ENCODE measurements at places on chromosomes 16 and 17.

DNA sequence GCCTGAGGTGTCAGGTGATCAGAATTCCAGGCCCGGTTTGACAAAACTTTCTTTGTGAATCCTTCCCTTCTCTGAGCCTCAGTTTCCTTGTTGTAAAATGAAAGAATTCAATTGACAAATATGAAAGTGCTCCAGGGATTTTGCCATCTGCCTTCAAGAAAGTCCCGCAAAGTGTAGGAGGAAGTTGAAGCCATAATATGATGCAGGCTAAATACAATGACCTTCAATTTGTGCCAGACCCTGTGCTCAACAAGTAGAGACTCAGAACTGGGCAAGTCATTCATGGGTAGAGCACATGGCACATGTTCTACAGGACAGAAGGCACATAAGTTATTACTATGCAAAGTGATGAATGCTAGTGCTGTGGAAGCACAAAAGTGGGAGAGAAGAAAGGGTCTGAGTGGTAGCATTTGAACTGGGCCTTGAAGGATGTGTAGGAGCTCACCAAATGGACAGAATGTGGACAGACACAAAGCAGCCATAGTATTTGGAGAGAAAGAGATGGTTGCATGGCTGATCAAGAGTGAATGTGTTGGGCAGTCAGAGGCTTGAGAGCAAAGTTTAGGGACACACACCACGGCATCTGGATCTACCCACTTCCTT is 2.4 kb upstream of the SCIMP start:
- peaks cover 20% of the 10 kb centered on the region for H3K4me1 ChIP-seq
- no peak overlapping the region for H3K4me3 ChIP-seq
- DNase-seq, result no peak
- H3K27ac ChIP-seq, result no peak overlapping the region
- no peaks in the 10 kb centered on the region for H3K27me3 ChIP-seq
- no peaks in the 10 kb centered on the region for H3K36me3 ChIP-seq

DNA sequence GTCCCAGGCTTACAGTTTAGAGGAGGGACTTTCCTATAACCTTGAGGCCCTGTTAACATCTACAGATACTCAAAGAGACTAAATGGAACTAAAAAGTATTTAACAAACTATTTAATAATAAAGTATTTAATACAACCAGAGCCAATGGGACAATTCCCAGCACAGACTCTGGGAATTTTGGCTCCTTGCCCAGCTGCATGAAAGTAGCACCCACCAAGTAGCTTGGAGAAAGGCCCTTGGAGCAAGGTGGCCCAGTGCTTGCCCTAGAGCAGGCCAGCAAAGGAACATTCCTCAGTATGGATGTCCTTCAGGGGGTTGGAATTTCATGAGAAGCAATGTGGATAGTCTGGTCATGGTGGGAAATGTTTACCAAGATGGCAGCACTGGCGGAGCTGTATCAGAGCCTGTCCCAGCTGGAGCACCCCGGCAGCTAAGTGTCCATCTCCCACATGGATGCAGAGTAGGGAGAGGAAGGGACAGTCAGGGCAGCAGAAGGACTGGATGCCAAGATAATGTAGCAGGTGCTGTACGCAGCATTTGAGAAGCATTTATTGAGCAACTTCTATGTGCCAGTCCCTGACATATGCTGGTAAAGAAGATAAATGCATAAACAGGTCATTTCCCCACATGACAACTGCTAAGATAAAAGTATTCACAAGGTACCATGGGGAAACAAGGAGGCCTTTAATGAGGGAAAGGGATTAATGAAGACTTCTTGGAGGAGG is 5.2 kb upstream of the SMARCD2 start:
- H3K4me1 ChIP-seq, result peaks cover 10% of the 10 kb centered on the region
- H3K27me3 ChIP-seq, result no peaks in the 10 kb centered on the region
- H3K36me3 ChIP-seq, result no peaks in the 10 kb centered on the region
- H3K27ac ChIP-seq, result no peak overlapping the region

DNA sequence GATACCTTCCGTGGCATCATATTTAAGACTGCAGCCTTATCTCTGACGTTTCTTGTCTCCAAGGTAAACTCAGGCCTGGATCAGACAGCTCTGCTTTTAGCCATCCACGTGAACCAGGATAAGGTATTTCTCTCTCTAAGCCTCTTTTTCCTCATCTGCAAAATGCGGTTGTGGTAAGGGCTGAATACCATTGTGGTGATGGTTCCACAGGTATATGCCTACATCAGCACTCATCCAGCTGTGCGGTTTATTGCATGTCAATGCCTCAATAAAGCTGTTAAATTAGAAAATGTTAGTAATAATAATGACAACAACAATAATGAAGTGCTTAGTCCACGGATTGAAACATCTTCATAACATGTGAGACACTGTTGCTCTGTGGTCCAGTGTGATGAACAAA is 104.4 kb downstream of the GRIN2A start:
- no peak for DNase-seq
- H3K4me3 ChIP-seq, result no peak overlapping the region
- no peaks in the 10 kb centered on the region for H3K4me1 ChIP-seq
- no peaks in the 10 kb centered on the region for H3K27me3 ChIP-seq

DNA sequence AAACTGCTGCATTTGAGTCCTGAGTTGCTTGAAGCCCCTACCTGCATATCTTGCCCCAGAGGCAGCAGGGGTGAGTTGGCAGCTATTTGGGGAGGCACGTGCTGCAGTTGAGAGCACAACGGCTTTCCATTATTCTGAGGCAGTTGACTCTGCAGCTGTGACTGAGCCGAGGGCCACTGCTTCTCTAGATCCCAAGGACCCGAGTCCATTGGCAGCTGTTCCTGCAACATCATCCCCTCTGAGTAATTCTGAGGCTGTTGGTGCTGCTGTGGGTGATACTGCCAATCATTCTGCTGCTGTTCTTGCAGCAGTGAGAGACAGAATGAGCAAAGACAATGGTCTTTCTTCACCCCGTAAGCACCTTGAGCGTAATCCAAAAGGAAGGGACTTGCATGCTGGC is 12.7 kb downstream of the TERF2IP start:
- H3K36me3 ChIP-seq, result peaks cover 50% of the 10 kb centered on the region
- no peak overlapping the region for H3K4me3 ChIP-seq
- H3K4me1 ChIP-seq, result no peaks in the 10 kb centered on the region
- no peaks in the 10 kb centered on the region for H3K27me3 ChIP-seq
- DNase-seq, result no peak
- H3K27ac ChIP-seq, result no peak overlapping the region

DNA sequence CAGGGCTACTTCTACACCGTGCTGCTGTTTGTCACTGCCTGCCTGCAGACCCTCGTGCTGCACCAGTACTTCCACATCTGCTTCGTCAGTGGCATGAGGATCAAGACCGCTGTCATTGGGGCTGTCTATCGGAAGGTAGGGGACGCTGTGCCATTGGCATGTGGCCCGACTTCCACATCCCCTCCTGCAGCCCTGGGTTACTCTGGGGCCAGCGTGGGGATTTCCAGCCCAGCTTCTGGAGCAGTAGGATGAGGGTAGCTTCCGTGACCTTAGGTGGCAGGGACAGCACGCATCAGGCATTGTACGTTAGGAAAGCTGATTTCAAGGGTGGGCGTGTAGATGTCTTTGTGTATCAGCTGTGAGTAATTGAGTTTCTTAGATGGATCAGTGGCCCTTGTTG is 96.5 kb downstream of the ABCC1 start:
- no peak overlapping the region for H3K27ac ChIP-seq
- H3K27me3 ChIP-seq, result no peaks in the 10 kb centered on the region
- DNase-seq, result no peak
- peaks cover 64% of the 10 kb centered on the region for H3K36me3 ChIP-seq
- peaks cover 32% of the 10 kb centered on the region for H3K4me1 ChIP-seq

GRCh38 chr16:67305216-67306071 is 21.1 kb downstream of the KCTD19 start:
- H3K36me3 ChIP-seq, result no peaks in the 10 kb centered on the region
- H3K27ac ChIP-seq, result no peak overlapping the region
- H3K27me3 ChIP-seq, result no peaks in the 10 kb centered on the region
- no peak for DNase-seq
- H3K4me3 ChIP-seq, result no peak overlapping the region

DNA sequence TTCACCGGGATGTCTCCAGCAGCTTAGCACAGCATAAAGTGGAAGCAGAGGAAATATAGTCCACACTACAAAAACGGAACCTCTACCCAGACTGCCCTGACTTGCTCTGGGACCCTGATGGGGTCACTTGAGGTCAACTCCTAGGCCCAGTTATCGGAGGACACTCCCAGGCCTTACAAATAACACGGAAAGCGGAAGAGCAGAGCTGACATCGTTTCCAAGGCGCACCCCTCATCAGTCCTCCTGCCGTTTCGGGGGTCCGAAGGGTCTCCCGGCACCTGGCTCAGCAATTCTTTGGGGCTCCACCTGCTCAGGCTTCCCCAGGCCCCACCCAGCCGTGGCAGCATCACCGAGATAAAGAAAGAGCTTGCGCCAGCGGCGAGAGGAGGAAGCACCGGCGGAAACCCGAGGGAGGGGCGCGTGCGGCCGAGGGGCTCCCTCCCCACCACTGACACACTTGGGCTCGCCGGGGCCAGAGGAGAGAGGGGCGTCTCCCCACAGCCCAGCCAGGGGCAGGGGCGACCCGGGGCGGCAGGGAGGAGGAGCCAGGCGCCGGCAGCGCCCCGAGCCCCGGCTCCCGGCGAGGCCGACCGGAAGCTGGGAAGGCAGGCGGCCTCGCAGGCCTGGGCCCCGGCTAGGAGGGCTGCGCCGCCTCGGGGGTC is 727 bp downstream of the CORO7 start:
- peaks cover 53% of the 10 kb centered on the region for H3K4me1 ChIP-seq
- H3K36me3 ChIP-seq, result peaks cover 27% of the 10 kb centered on the region
- peak overlapping the region; percentile 98 for H3K4me3 ChIP-seq
- peak; percentile 57 for DNase-seq

- peaks cover 35% of the 10 kb centered on the region for H3K36me3 ChIP-seq
- H3K27ac ChIP-seq, result peak overlapping the region; percentile 73
- DNase-seq, result no peak
- H3K4me1 ChIP-seq, result peaks cover 18% of the 10 kb centered on the region
Measured at GRCh38 chr17:13016881-13017654, 759 bp downstream of the ELAC2 start.

DNA sequence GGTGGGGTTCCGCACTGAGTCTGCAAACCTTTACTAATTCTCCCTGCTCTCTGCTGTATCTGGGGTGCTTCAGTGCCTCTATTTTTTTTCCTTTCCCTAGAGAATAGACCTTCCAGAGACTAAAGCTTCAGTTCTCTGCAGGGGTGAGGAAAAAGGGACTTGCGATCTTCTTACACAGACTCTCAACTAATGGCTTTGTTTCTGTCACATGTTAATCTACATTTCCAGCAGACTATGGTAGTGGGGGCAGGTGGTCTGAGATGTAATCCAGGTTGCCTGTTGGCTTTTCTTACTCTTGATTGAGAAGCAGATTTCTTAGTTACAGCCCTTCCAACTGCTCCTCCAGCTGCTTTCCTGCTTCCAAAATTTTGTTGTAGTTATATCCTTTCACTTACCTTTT is 229.0 kb upstream of the NLRP1 start:
- H3K4me3 ChIP-seq, result no peak overlapping the region
- H3K4me1 ChIP-seq, result no peaks in the 10 kb centered on the region
- no peaks in the 10 kb centered on the region for H3K36me3 ChIP-seq
- H3K27me3 ChIP-seq, result no peaks in the 10 kb centered on the region
- H3K27ac ChIP-seq, result no peak overlapping the region

GRCh38 chr17:30840771-30841170 is 9.0 kb downstream of the ATAD5 start:
- H3K4me1 ChIP-seq, result no peaks in the 10 kb centered on the region
- H3K27ac ChIP-seq, result no peak overlapping the region
- H3K4me3 ChIP-seq, result no peak overlapping the region
- H3K27me3 ChIP-seq, result no peaks in the 10 kb centered on the region
- no peak for DNase-seq

GRCh38 chr17:2797226-2797625 is 988 bp downstream of the RAP1GAP2 start:
- no peak for DNase-seq
- peaks cover 71% of the 10 kb centered on the region for H3K4me1 ChIP-seq
- peaks cover 10% of the 10 kb centered on the region for H3K36me3 ChIP-seq
- H3K27ac ChIP-seq, result no peak overlapping the region
- H3K27me3 ChIP-seq, result no peaks in the 10 kb centered on the region
- H3K4me3 ChIP-seq, result peak overlapping the region; percentile 84

DNA sequence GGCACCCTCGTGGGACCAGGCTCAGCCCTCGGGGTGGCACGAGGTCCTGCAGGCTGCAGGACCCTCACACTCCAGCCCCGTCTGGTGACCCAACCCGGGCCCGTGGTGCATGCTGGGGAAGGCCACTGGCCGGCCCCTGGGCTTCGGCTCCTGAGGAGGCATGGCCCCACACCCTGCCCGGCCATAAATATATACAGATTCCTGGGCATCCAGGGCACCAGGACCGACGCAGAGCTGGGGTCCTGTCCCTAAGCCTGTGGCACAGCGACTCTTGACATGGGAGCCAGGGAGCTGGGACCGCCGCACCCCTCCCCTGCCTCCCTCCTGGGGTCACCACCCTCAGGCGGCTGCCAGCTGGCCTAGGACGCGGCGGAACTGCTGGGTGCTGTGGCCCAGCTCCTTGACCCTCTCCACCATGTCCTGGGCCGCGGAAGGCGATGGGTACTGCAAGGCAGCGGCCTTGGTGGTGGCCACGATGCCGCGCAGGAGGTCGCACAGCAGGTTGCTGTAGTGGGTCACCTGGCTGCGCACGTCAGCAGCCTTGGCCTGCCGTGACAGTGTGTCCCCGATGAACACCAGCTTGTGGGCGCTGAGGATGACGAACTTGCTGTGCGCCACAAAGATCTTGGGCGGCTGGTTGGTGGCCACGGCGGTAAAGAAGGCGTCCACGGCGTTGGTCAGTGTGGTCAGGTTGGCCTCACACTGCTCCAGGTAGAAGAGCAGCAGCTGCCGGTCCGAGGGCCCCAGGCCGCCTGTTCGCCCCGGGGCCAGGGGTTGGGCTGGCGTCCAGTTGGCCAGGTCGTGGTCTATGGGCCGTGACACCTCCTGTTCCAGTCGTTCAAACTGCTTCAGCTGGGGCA is 10.6 kb downstream of the CTRB1 start:
- no peak overlapping the region for H3K4me3 ChIP-seq
- no peak overlapping the region for H3K27ac ChIP-seq
- no peaks in the 10 kb centered on the region for H3K4me1 ChIP-seq

- no peak within 1 kb of the TSS for H3K27ac ChIP-seq
- peaks cover 40% of the 10 kb centered on the region for H3K27me3 ChIP-seq
- DNase-seq, result peak; percentile 74
- peaks cover 22% of the 10 kb centered on the region for H3K4me1 ChIP-seq
- no peak within 1 kb of the TSS for H3K4me3 ChIP-seq
Measured at GRCh38 chr17:79777894-79778503, at the start of gene CBX2. TSS of gene CBX2 (plus strand) at chr17:79778148. CDS start at chr17:79778236, 88 bp downstream.

DNA sequence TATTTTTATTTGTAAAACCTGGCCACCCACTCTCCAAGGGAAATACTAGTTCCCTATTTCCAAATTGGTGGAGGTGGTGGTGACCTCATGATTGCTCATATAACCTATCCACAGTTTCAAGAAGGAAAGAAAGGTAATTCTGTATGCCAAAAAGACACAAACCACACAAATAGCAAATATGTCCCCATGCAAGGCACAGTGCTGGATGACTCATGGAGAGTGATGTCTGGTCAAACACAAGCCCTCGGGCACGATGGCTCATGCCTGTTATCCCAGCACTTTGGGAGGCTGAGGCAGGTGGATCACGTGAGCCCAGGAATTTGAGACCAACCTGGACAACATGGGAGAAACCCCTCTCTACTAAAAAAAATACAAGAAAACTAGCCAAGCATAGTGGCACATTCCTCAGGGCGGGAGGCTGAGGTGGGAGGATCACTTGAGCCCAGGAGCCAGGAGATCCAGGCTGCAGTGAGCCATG is 64.2 kb downstream of the GNA13 start:
- H3K27ac ChIP-seq, result no peak overlapping the region
- H3K36me3 ChIP-seq, result no peaks in the 10 kb centered on the region
- DNase-seq, result no peak
- H3K4me1 ChIP-seq, result no peaks in the 10 kb centered on the region

GRCh38 chr16:7584561-7584960 is 251.9 kb downstream of the RBFOX1 start:
- no peaks in the 10 kb centered on the region for H3K36me3 ChIP-seq
- H3K4me3 ChIP-seq, result no peak overlapping the region
- no peak for DNase-seq
- no peaks in the 10 kb centered on the region for H3K27me3 ChIP-seq

All from CD4-positive, CD25-positive, alpha-beta regulatory T cell (primary cell).